ENCODE measurements at places on chromosomes 11 and 22.

DNA sequence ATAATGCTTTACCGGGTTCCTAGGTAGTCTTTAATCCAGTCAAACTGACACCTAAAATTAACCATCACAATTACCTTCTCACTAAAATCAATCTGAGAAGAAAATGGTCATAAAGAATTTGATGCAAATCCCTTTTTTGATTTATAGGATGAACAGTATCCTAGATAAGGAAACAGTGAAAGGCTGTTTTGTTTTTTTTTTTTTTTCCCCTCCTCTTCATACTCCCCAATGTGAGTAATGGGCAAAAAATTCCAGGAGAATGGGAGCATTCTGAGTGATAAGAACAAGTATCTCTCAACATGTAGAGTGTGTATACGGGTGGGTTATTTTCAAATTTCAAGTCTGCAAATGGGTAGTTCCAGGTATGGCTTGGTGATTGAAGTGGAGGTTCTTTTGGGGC is 28.4 kb downstream of the GRAMD1B start:
- no peak for DNase-seq

DNA sequence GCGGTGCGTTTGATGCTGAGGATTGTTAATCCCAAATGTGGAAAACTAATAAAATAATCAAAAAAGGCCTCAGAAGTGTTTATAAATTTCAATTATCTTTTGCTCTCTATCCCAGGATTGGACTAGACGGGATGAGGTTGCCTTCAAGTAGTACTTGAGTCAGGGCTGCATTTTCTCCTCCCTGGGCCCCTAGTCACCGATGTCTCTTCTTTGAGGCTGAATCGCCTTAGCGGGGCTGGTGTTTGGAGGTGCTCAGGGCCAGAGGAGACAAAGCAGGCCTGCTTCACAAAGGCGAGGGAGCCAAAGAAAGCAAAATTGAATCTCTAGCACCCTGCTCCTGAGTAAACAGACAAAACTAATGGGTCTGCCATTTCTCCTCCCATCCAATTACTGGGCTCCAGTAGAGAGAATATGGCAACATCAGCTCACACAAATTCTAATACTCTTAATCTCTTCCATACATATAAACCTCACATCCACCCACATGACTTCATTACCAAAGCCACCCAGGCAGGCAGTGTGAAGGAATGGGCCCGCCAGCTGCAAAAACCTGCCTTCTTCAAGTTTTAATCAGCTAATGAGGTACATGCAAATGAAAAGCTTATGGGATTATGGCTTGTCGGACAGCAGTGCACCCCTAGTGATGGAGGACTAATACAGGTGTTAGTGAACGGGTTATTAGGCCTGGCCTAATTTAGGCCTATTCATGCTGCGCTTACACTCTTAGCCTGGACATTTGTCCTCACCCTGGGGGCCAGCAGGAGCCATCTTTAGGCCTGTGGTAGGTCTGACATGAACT is 52.7 kb upstream of the HTATIP2 start:
- no peak for DNase-seq

- no peak for DNase-seq
Measured at GRCh38 chr11:107830915-107831540, 27.6 kb downstream of the SLC35F2 start.

- peak; percentile 81 for DNase-seq
Measured at GRCh38 chr11:44945666-44946065, 5.0 kb downstream of the TP53I11 start.

DNA sequence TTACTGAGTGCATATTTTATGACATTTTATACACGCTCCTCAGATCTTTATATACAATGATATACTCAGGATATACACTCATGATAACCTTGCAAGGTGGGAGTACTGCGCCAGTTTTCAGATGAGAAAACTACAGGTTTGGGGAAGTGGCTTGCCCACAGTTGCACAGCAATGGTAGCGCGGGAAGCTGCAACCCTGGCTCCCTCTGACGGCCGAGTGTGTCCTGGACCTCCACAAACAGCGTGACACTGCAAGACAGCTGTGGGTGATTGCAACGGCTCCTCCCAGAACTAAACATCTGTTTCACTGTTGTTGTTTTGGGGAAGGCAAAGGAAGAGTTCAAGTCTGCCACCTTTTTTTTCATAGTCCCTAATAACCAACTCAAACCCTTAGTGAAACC is 47.0 kb downstream of the PACSIN2 start:
- peak; percentile 67 for DNase-seq

All from psoas muscle (tissue), 8 donors.